ENCODE measurements at places on chromosomes 11 and 22.
A peak's percentile ranks its signal among the peaks of the same experiment; 100 is the strongest.

- peak; percentile 10 for DNase-seq
These were observed 2.7 kb upstream of the NEAT1 start for GRCh38 chr11:65419772-65420481.

- DNase-seq = no peak
These were observed 96.7 kb downstream of the SYN3 start for GRCh38 chr22:32961497-32961896.

- DNase-seq = no peak
These were observed 574.5 kb downstream of the DLG2 start for GRCh38 chr11:85052636-85053035.

GRCh38 chr22:50002791-50003190, 9.8 kb downstream of the IL17REL start:
- DNase-seq = no peak

GRCh38 chr11:36155124-36155561, 134.1 kb downstream of the COMMD9 start:
- no peak for DNase-seq

GRCh38 chr22:45781459-45781858, 109.8 kb downstream of the ATXN10 start:
- DNase-seq = no peak

DNA sequence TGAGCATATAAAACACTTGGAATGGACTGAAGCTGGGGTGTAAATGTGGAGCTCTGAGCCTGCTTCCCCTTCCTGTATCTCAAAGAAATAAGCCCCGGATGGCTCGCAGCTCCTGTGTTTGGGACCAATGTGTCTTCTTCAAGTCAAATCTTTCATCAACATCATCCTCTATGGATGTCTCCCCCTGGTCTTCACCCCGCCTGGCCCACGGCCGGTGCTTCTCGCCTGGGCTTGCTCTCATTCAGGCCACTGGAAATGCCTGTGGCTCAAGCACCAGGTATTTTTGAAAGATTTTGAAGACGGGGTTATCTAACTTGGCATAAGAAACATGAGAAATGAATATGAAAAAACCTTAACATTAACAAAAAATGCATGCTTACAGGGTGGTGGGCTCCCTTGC, 769.8 kb downstream of the BRD1 start:
- DNase-seq = no peak

- no peak for DNase-seq
These were observed 43.5 kb downstream of the MIAT start for GRCh38 chr22:26700886-26701285.

DNA sequence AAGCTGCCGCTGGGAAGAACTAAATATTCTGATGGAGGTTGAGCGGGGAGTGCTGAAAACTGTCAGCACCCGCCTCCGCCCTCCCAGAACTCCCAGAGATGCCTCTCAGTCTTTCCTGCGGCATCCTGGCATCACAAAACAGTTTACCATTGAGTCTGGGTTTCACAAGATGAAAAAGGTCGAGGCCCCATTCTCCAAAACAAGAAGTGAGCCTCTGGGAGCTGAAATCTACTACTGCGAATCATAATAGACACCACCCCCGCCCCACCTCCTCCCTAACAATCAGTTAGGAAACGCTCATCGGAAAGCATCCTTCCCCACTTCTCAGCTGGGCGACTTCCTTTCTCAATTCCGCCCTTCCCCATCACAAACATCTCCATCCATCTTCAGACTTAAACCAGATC, 1.0 kb downstream of the SUN2 start:
- DNase-seq = no peak

DNA sequence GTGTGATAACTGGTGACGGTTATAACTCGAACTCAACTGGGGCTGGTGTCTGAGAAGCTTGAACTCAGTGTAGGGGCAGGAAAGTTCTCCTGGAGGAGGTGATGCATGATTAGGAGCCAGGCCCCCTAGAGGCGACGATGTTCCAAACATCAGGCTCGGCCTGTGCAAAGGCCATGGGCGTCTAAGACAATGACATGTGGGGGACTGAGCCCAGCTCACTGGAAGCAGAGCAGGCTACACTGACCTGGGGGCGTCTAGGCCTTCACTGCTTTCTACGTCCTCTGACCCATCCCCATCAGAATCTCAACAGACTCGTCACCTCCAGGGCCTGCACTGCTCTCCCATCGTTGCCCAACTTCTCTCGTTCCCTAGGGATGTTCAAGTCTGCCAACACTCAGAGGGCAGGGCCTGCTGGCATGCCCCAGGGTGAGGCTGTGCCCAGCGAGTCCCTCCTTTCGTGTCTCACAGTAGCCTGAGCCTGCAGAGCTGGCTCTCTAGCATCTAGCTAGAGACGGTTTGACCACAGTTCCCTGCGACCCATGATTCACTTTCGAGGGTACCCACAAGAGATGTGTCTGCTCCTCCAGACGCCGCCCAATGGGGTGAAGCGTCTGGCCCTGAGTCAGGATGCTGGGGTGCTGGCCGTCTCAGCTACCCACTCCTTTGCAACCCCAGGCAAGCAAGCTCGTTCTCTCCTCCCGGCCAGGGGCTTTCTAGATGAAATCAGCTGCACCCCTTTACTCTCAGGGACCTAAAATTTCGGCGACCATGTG, 1.1 kb upstream of the ATG16L2 start:
- peak; percentile 21 for DNase-seq

DNA sequence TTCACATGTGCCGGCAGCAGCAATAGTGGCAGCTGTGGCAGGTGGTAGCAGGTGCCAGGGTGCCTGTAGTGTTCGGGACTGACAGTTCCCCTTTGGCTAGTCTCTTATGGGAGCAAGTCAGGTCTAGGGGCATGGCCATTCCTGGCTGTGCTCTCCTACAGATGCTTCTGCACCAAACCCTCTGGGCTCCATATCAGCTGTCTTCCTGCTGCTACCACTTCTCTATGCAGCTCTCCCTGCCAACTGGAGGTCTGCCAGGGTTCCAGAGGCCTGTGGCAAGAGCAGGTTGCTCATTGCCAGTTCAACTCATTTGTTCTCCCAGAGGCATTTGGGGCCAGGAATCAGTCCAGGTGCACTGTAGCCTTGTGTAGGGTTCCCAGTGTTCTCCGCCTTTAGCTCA, 473.7 kb downstream of the JRKL start:
- peak; percentile 18 for DNase-seq

- no peak for DNase-seq
These were observed 24.6 kb downstream of the SULT4A1 start for GRCh38 chr22:43837666-43838065.

- no peak for DNase-seq
These were observed 874.4 kb upstream of the TENM4 start for GRCh38 chr11:80315200-80315599.

DNA sequence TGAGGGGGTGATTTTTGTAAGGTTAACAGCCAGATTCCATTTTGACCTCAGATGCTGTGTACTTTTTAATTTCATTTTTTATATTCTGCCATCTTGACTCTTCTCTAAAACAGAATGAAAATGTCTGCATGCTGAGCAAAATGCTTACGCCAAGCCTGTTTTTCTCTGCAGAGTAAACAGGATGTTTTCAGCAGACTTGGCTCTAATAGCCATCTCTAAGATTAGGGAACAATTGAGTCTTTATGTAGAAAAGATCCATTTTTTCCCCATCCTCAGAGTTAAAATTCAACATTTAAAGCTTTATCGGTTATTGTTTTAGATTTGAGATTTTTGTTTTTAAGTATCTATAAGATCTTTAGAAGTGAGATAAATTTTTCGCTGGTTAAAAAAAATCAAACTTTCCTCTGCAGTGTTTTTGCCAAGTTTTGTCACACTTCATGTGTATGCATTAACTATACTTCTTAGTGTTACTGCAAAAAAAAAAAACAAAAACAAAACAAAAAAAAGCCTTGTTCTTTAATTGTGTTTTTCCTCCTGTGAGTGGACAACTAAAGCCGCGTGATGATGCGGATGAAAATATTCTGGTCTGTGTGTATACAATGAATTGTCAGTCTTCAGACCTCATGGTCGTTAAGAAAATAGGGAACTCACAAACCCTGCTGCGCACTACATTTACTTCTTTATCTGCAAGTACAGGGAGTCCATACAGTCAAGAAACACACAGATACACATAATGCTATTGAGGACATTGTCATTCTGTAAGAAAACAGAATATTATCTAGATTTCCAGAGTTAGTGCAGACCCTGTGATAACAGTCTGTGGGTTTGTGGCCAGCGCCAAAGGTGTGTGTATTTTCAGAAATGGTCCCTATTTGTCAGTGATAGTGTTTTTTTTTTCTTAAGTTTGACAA, 17.5 kb upstream of the ADSL start:
- no peak for DNase-seq

GRCh38 chr22:48245196-48245485, 1482.7 kb downstream of the TBC1D22A start:
- DNase-seq = no peak

- no peak for DNase-seq
These were observed 38.6 kb upstream of the POGLUT3 start for GRCh38 chr11:108536783-108537182.
